Activated CD8-positive, alpha-beta T cell treated with anti-CD3 and anti-CD28 coated beads for 36 hours (primary cell): ENCODE measurements at places on chromosomes 5 and 9. TPM values are rescaled to one million over a fixed set of nuclear protein-coding genes. Genes with fewer than 3 reads are reported as not detected.

TMEM215 gene
- total RNA-seq: not detected

PAX5 gene
- 1.1 TPM for total RNA-seq

GRCh38 chr5:172178991-172179989 lies 8.7 kb downstream of the STK10 start:
- peak; percentile 74 for DNase-seq
- no peaks in the 10 kb centered on the region for H3K27me3 ChIP-seq
- H3K27ac ChIP-seq: peak overlapping the region; percentile 94
- H3K4me1 ChIP-seq: peaks cover 81% of the 10 kb centered on the region

DNA sequence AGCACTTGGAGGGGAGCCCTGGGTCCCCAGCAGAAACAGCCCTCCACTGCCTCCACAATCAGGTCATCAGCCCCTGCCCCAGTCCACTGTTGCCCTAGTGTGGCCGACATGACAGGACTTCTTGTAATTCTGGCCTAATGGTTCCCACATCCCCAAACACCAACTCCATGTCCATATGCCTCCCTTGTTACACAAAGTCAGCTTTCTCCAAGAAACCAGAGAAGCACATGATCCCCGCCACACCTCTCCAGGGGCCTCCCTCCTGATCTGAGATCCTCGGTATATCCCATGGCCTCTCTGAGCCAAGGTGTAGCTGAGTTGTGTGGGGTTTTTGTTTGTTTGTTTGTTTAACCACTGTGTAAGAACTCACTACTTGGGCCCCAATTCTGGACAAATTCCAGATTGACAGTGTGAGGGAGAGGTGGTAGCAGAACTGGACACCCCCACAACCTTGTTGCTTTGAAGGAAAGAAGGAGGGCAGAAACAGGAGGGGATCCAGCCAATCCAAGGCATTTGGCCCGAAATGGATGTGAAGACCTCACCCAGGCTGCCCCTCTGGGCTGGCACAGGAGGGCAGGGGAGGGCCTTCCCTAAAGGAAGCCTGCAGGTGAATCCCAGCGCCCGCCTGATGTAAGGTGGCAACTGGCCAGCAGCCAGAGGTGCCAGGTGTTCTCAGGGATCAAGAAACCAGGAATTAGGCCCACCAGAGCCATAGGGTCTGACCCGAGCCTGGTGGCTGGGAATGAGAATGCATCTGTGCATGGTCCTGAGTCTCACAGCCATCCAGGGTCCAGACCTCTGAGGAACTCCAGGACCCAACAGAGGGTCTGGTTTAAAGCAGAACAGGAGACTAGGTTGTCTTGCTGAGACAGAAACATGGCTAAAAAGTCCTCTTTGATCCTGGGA lies 13.4 kb downstream of the IRF1 start:
- no peaks in the 10 kb centered on the region for H3K27me3 ChIP-seq
- H3K4me3 ChIP-seq: no peak overlapping the region
- peak overlapping the region; percentile 35 for H3K27ac ChIP-seq
- H3K36me3 ChIP-seq: no peaks in the 10 kb centered on the region
- peaks cover 69% of the 10 kb centered on the region for H3K4me1 ChIP-seq

- H3K4me3 ChIP-seq: no peak overlapping the region
- no peak for DNase-seq
- H3K36me3 ChIP-seq: no peaks in the 10 kb centered on the region
- H3K27ac ChIP-seq: no peak overlapping the region
These were observed 143.2 kb downstream of the BOD1 start for GRCh38 chr5:173473288-173473687.

- H3K27me3 ChIP-seq: no peaks in the 10 kb centered on the region
- H3K27ac ChIP-seq: peak overlapping the region; percentile 85
- peak overlapping the region; percentile 89 for H3K4me3 ChIP-seq
These were observed 451.8 kb downstream of the RAB3C start for GRCh38 chr5:59034498-59035186.

GRCh38 chr9:2341126-2341525 lies 280.5 kb upstream of the VLDLR start:
- H3K36me3 ChIP-seq: no peaks in the 10 kb centered on the region
- DNase-seq: no peak
- H3K4me3 ChIP-seq: no peak overlapping the region
- no peak overlapping the region for H3K27ac ChIP-seq
- no peaks in the 10 kb centered on the region for H3K4me1 ChIP-seq

GRCh38 chr5:139647506-139648204 lies 494 bp upstream of the CXXC5 start:
- DNase-seq: no peak
- peak overlapping the region; percentile 50 for H3K4me3 ChIP-seq
- peaks cover 40% of the 10 kb centered on the region for H3K27me3 ChIP-seq

GRCh38 chr5:39309534-39309933 lies 54.8 kb downstream of the C9 start:
- H3K27me3 ChIP-seq: peaks cover 1% of the 10 kb centered on the region
- no peak for DNase-seq
- no peaks in the 10 kb centered on the region for H3K36me3 ChIP-seq
- no peak overlapping the region for H3K4me3 ChIP-seq

DNA sequence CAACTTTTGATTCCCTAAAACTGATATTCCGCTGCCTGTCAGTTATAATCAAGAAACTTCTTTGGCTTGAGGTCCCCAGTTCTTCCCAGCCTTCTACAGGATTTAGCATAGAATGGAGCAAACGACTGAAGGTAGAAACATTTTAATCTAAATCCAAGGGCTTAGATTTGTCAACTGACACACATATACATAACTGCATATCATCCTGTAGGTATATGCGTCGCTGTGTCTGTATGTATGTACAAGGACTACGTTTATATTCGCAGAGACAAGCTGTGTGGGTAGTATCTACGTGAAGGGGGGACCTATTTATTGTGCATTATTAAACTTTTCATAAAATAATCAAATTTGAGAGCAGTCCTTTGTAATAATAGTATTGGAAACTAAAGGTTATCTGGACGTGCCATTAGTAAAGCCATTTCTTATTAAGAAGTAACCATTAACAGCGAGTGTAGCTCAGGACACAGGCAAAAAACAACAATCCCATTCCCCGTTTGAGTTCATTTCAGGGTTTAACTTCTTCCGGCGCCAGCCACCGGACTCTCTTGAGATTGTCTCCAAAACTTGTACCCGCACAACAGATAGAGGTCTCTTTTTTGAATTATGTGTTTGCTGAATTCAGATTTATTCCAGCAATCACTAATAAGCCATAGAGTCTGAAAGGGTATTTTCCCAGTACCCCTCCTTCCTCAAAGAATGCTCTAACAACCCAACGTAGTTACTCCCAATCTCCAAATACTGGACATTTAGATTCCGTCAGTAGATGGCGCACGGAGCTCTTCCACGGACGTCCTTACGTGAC lies 2.1 kb upstream of the MLLT3 start:
- peak overlapping the region; percentile 98 for H3K27ac ChIP-seq
- H3K4me1 ChIP-seq: peaks cover 21% of the 10 kb centered on the region
- peak; percentile 74 for DNase-seq
- H3K27me3 ChIP-seq: no peaks in the 10 kb centered on the region
- peaks cover 17% of the 10 kb centered on the region for H3K36me3 ChIP-seq
- peak overlapping the region; percentile 97 for H3K4me3 ChIP-seq

DNA sequence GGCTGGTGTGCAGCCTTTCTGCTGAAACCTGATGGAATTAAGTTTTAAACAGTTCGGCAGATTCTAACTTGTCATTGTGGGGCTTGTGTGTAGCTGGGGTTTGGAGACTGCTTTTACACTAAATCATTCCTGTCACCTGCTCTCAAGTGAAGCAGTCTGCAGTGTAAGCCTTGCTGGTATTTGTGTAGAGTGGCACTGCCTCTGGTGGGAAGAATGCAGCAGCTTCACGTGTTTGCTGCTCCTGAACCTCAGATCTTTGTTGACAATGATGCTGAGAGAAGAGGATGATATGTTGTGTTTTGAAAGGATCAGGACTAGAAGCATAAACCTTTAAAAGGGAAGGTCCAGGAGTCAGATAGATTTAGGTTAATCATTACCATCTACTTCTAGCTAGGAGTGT lies 88.1 kb downstream of the KDM4C start:
- H3K4me1 ChIP-seq: peaks cover 7% of the 10 kb centered on the region
- no peak for DNase-seq
- no peak overlapping the region for H3K4me3 ChIP-seq
- H3K27ac ChIP-seq: no peak overlapping the region
- H3K36me3 ChIP-seq: peaks cover 20% of the 10 kb centered on the region

DNA sequence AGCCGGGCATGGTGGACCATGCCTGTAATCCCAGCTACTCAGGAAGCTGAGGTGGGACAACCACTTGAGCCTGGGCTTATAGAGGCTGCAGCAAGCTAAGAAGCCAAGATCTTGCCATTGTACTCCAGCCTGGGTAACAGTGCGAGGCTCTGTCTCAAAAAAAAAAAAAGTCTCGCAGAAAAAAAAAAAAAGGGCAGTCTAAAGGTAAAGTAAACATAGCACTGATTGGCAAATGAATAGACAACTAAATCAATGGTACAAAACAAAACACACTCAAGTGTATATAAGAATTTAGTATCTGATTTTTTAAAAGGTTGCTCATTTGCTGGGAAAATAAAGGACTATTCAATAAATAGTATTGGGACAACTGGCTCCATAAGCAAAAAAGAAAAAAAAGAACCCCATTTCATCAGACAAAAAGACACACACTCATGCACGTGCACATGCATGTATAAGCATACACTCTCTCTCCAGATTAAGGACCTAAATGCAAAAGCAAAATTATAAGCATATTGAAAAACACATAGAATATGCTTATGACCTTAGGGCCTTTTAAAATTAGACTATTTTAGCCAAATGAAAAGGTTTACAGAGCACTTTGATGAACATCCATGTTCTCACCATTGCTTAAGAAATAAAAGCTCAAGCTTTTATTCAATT lies 5.7 kb downstream of the IL6ST start:
- H3K36me3 ChIP-seq: peaks cover 53% of the 10 kb centered on the region
- H3K27ac ChIP-seq: no peak overlapping the region
- no peaks in the 10 kb centered on the region for H3K27me3 ChIP-seq
- peaks cover 72% of the 10 kb centered on the region for H3K4me1 ChIP-seq
- H3K4me3 ChIP-seq: peak overlapping the region; percentile 11
- no peak for DNase-seq
